ENCODE measurements at places on chromosomes 4 and X. TPM values are rescaled to one million over a fixed set of nuclear protein-coding genes. Genes with fewer than 3 reads are reported as not detected.

GRCh38 chr4:8188085-8188484 is 11.0 kb upstream of the SH3TC1 start:
- H3K27me3 ChIP-seq = no peaks in the 10 kb centered on the region
- no peak for DNase-seq
- no peak overlapping the region for H3K27ac ChIP-seq
- peaks cover 7% of the 10 kb centered on the region for H3K4me1 ChIP-seq

DNA sequence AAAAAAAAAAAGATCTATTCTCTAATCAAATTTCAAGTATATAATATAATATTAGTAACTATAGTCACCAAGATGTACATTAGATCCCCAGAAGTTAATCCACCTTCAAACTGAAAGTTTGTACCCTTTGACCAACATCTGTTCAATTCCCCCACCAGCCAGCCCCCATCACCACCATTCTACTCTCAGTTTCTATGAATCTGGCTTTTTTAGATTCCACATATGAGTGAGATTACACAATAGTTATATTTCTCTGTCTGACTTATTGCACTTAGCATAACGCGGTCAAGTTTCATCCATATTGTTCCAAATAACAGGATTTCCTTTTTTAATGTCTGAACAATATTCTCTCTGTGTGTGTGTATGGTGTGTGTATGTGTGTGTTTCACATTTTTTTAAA is 33.7 kb upstream of the VMA21 start:
- no peaks in the 10 kb centered on the region for H3K27me3 ChIP-seq
- no peaks in the 10 kb centered on the region for H3K36me3 ChIP-seq
- H3K4me3 ChIP-seq = no peak overlapping the region

GRCh38 chr4:168485156-168485910 is 5.0 kb upstream of the DDX60L start:
- no peak overlapping the region for H3K4me3 ChIP-seq
- H3K27me3 ChIP-seq = no peaks in the 10 kb centered on the region
- H3K27ac ChIP-seq = peak overlapping the region; percentile 71
- peaks cover 20% of the 10 kb centered on the region for H3K4me1 ChIP-seq
- peak; percentile 10 for DNase-seq

- peaks cover 2% of the 10 kb centered on the region for H3K36me3 ChIP-seq
- peak; percentile 59 for DNase-seq
- H3K27ac ChIP-seq = no peak overlapping the region
- H3K27me3 ChIP-seq = no peaks in the 10 kb centered on the region
Measured at GRCh38 chrX:150486011-150486410, 82.4 kb upstream of the MTM1 start.

DNA sequence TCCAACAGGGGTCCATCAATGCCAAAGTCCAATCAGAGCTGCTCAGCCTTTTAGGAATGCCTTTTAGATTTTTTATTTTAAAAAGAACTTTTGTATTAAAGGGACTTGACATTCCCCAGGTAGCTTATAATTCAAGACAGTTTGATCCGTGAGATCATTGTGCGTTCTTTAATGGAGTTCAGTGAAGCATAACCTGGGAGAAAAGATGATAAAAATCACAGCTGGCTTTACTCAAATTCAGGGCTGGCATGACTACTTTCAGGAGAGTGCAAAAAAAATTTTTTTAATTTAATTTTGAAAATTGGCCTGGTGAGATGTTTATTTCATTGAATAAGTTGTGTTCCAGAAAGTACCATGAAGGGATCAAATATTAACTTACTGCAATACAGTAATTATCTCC is 118.2 kb downstream of the VCX2 start:
- no peak overlapping the region for H3K4me3 ChIP-seq
- H3K27me3 ChIP-seq = no peaks in the 10 kb centered on the region
- no peak overlapping the region for H3K27ac ChIP-seq
- DNase-seq = no peak
- H3K36me3 ChIP-seq = no peaks in the 10 kb centered on the region
- no peaks in the 10 kb centered on the region for H3K4me1 ChIP-seq

GRCh38 chr4:129622566-129622965 is 526.6 kb downstream of the C4orf33 start:
- DNase-seq = no peak
- H3K36me3 ChIP-seq = no peaks in the 10 kb centered on the region
- no peaks in the 10 kb centered on the region for H3K4me1 ChIP-seq
- H3K27ac ChIP-seq = no peak overlapping the region

- peaks cover 18% of the 10 kb centered on the region for H3K4me1 ChIP-seq
- no peaks in the 10 kb centered on the region for H3K36me3 ChIP-seq
- no peak overlapping the region for H3K4me3 ChIP-seq
- no peaks in the 10 kb centered on the region for H3K27me3 ChIP-seq
Measured at GRCh38 chr4:143389579-143390195, 53.0 kb downstream of the GAB1 start.

DNA sequence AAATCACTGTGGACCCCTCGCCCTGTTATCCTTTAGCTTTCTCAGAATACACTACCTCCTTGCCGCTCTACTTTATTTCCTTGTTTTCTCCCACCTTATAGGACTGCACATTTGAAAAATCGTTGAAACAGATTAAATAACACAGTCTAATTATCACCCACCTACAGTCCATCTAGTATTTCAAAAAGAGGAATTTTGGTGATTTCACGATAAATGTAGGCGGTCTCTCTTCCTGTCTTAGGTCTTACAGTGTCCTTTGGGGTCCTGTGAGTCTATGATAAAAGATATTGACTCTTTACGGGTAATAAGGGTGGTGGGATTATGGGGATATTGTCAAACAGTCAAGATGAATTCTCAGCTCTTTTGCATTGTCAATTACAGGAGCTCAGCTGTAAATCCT is 2.4 kb upstream of the TBL1X start:
- H3K4me3 ChIP-seq = no peak overlapping the region
- H3K4me1 ChIP-seq = no peaks in the 10 kb centered on the region
- H3K36me3 ChIP-seq = no peaks in the 10 kb centered on the region
- no peak for DNase-seq
- H3K27me3 ChIP-seq = no peaks in the 10 kb centered on the region

DNA sequence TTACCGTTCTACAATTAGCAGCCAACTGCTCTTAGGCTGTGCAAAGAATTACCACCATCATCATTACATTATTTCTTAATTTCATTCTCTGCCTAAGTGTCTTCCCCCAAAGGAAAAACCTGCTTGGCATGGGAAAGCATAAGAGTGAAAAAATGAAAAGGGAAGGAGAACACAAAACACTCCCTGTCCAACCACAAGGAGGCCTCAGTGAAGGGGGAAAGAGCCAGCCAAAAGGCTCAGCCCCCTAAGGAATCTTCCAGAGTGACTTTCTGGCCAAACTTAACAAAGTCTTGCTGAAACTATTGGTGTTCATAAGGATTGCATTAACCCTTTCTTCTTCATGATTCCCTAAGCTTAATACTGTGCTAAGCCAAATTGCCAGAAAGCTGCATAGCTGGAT is 287.4 kb downstream of the SMARCA1 start:
- no peaks in the 10 kb centered on the region for H3K27me3 ChIP-seq
- DNase-seq = no peak
- no peaks in the 10 kb centered on the region for H3K36me3 ChIP-seq
- H3K4me1 ChIP-seq = no peaks in the 10 kb centered on the region

GRCh38 chr4:98544141-98544817 is 114.1 kb downstream of the TSPAN5 start:
- no peaks in the 10 kb centered on the region for H3K27me3 ChIP-seq
- no peak for DNase-seq
- H3K36me3 ChIP-seq = no peaks in the 10 kb centered on the region
- H3K4me3 ChIP-seq = no peak overlapping the region
- H3K27ac ChIP-seq = no peak overlapping the region
- peaks cover 3% of the 10 kb centered on the region for H3K4me1 ChIP-seq

- no peaks in the 10 kb centered on the region for H3K36me3 ChIP-seq
- H3K27ac ChIP-seq = no peak overlapping the region
- no peak for DNase-seq
- H3K4me3 ChIP-seq = no peak overlapping the region
Measured at GRCh38 chrX:69522052-69522451, 17.9 kb downstream of the NALF2 start.

- peak; percentile 57 for DNase-seq
- H3K4me1 ChIP-seq = no peaks in the 10 kb centered on the region
- no peak overlapping the region for H3K4me3 ChIP-seq
- H3K36me3 ChIP-seq = no peaks in the 10 kb centered on the region
Measured at GRCh38 chr4:144599621-144600020, 46.3 kb upstream of the HHIP start.

DNA sequence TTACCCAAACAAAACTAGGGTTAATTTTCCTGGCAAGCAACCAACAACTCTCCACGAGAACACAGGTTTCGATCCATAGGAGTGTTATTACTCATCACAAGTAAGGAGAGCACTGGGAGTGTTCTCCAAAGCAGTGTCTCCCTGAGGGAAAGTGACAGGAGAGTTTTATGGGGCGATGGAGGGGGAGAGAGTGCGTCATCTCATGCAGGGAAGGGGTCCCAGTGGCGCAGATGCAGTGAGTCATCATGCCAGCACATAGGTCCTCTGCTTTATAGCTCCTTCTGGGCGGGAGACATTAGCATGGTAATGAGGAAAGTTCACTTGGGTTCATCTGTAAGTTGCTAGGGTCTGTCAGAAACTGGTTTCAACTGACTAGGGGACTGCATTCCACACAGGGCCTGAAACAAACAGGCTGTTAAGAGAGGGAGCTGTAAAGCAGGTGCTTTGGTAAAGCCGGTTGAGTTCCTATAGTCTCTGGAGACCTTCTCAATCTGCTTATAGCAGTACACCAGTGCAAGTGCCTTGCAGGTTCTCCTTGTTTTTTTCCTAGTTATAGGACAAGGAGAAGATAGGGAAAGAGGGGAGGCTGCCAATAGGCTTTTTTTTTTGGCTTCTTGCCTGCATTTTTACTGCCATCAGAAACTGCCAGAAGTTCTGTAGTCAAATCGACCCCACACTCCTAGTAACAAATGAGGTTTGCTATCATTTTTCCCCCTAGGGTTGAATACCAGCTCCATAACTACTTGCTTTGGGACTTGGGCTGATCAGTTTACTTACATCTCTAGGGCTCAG is 12.8 kb upstream of the BOD1L1 start:
- no peaks in the 10 kb centered on the region for H3K27me3 ChIP-seq
- no peak overlapping the region for H3K27ac ChIP-seq
- no peaks in the 10 kb centered on the region for H3K36me3 ChIP-seq
- H3K4me1 ChIP-seq = peaks cover 9% of the 10 kb centered on the region
- DNase-seq = peak; percentile 88

GRCh38 chrX:26557691-26558321 is 341.8 kb downstream of the MAGEB5 start:
- H3K27ac ChIP-seq = no peak overlapping the region
- DNase-seq = no peak
- no peaks in the 10 kb centered on the region for H3K4me1 ChIP-seq

- no peaks in the 10 kb centered on the region for H3K27me3 ChIP-seq
- H3K36me3 ChIP-seq = 0 out of 2 replicates have a peak, but pooled peaks cover 2% of the 10 kb centered on the region
- peaks cover 2% of the 10 kb centered on the region for H3K4me1 ChIP-seq
- no peak overlapping the region for H3K27ac ChIP-seq
Measured at GRCh38 chr4:109548655-109549054, 11.4 kb upstream of the MCUB start.

- no peak overlapping the region for H3K27ac ChIP-seq
- H3K4me1 ChIP-seq = no peaks in the 10 kb centered on the region
- no peaks in the 10 kb centered on the region for H3K27me3 ChIP-seq
- DNase-seq = no peak
- no peak overlapping the region for H3K4me3 ChIP-seq
Measured at GRCh38 chr4:186081202-186081807, 12.3 kb downstream of the TLR3 start.

DNA sequence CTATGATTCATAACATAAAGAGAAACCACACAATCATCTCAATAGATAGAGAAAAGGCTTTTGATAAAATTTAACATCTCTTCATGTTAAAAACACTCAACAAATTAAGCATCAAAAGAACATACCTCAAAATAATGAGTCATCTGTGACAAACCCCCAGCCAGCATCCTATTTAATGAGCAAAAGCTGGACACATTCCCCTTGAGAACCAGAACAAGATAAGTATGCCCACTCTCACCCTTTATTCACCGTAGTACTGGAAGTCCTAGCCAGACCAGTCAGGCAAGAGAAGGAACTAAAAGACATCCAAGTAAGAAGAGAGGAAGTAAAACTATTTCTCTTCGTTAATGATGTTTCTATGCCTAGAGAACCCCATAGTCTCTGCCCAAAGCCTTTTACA is 507.2 kb downstream of the PABPC4L start:
- DNase-seq = no peak
- H3K4me1 ChIP-seq = no peaks in the 10 kb centered on the region
- H3K27me3 ChIP-seq = no peaks in the 10 kb centered on the region
- no peak overlapping the region for H3K4me3 ChIP-seq
- H3K27ac ChIP-seq = no peak overlapping the region

DNA sequence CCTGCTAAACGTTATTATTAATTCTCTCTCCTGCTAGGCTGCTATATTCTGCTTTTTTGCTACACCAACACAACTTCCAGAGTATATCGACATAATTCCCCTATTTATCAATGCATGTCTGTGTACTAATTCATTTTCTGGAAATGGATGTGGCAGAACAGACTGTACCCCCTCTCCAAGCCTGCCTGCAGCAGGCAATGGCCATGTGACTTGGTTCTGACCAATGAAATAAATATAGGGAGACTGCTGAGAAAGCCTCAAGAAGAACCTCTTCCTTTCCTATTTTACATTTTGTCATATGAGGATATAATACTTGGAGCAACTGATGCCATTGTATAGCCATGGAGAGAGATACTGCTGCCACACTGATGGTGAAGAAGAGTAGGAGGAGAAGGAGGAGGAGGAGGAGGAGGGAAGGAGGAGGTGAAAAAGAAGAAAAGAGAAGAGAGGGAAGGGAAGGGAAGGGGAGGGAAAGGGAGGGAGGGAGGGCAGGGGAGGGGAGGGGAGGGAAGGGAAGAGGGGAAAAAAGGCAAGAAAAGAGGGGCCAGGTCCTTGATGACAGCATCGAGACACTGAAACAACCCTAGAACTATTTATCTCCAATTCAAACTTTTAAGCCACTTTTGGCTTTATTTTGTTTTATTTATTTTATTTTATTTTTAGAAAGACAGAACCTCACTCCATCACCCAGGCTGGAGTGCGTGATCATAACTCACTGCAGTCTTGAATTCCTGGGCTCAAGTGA is 57.0 kb upstream of the SPP1 start:
- DNase-seq = no peak
- no peak overlapping the region for H3K27ac ChIP-seq
- H3K27me3 ChIP-seq = peaks cover 2% of the 10 kb centered on the region
- no peaks in the 10 kb centered on the region for H3K4me1 ChIP-seq

GRCh38 chr4:15717086-15717485 is 14.2 kb downstream of the BST1 start:
- H3K27ac ChIP-seq = peak overlapping the region; percentile 64
- peaks cover 18% of the 10 kb centered on the region for H3K4me1 ChIP-seq
- no peak overlapping the region for H3K4me3 ChIP-seq
- peak; percentile 59 for DNase-seq

GRCh38 chr4:36712013-36712412 is 430.6 kb downstream of the DTHD1 start:
- no peaks in the 10 kb centered on the region for H3K36me3 ChIP-seq
- no peak for DNase-seq
- H3K27ac ChIP-seq = no peak overlapping the region
- no peaks in the 10 kb centered on the region for H3K4me1 ChIP-seq
- no peaks in the 10 kb centered on the region for H3K27me3 ChIP-seq

FAM149A gene
- total RNA-seq = 0.83 TPM

UGT2A1 gene
- total RNA-seq = not detected

NCAPG gene
- total RNA-seq = 26.7 TPM

HELT gene
- total RNA-seq = not detected

SLC39A8 gene
- total RNA-seq = 0.28 TPM

MAGEA9B gene
- not detected for total RNA-seq

ABLIM2 gene
- total RNA-seq = under 0.01 TPM

Data from IMR-90 (cell line).